ENCODE measurements at places on chromosomes 5 and 9.

- no peak for ATAC-seq
- H3K27ac ChIP-seq: no peak overlapping the region
- no peaks in the 10 kb centered on the region for H3K4me1 ChIP-seq
- no peak overlapping the region for H3K4me3 ChIP-seq
Measured at GRCh38 chr9:30522486-30522885, 1862.0 kb upstream of the ACO1 start.

GRCh38 chr9:109912082-109912582 is 132.1 kb downstream of the PALM2AKAP2 start:
- ATAC-seq: no peak
- no peak overlapping the region for H3K4me3 ChIP-seq
- H3K4me1 ChIP-seq: no peaks in the 10 kb centered on the region
- H3K27ac ChIP-seq: no peak overlapping the region
- H3K36me3 ChIP-seq: no peaks in the 10 kb centered on the region
- no peaks in the 10 kb centered on the region for H3K27me3 ChIP-seq

DNA sequence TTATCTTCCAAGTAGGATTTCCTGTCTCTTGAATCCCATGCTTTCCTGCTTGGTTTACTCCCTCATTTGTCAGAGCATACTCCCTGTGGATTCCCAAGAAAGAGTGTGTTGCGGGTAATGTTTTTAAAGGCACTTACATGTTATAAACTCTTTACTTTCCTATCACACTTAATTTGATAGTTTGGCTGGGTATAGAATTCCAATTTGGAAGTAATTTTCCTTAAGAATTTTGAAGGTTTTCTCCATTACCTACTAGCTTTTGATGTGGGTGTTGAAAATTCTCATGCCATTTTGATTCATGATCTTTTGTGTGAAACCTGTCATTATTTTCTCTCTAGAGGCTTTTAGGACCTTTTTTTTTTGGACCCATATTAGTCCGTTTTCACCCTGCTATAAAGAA is 47.2 kb upstream of the PITX1 start:
- H3K36me3 ChIP-seq: no peaks in the 10 kb centered on the region
- no peak overlapping the region for H3K4me3 ChIP-seq
- H3K27ac ChIP-seq: no peak overlapping the region
- no peak for ATAC-seq
- peaks cover 11% of the 10 kb centered on the region for H3K27me3 ChIP-seq
- no peaks in the 10 kb centered on the region for H3K4me1 ChIP-seq

DNA sequence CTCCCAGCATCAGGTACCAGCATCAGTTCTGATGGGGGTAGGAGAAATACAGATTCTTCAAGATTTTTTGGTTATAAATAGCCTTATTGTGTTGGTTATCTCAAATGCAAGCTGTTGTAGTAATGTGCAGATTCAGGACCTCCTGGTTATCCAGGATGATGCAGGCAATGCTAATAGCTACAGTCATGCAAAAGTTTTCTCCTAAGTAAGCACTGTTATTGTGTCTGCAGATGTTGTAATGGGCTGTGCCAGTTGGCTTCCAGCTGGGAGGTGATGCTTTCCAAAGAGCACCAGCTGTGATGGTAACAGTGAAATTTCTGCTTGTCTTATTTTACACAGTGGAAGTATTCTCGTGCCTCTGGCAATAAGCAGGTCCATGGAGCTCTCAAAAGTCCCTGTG is 719.2 kb upstream of the CTNND2 start:
- no peak overlapping the region for H3K27ac ChIP-seq
- H3K4me1 ChIP-seq: no peaks in the 10 kb centered on the region
- no peaks in the 10 kb centered on the region for H3K36me3 ChIP-seq
- ATAC-seq: no peak
- no peaks in the 10 kb centered on the region for H3K27me3 ChIP-seq

GRCh38 chr9:123438821-123439220 is 82.8 kb downstream of the CRB2 start:
- H3K4me3 ChIP-seq: no peak overlapping the region
- H3K27ac ChIP-seq: no peak overlapping the region
- peaks cover 57% of the 10 kb centered on the region for H3K36me3 ChIP-seq
- ATAC-seq: no peak
- no peaks in the 10 kb centered on the region for H3K4me1 ChIP-seq

DNA sequence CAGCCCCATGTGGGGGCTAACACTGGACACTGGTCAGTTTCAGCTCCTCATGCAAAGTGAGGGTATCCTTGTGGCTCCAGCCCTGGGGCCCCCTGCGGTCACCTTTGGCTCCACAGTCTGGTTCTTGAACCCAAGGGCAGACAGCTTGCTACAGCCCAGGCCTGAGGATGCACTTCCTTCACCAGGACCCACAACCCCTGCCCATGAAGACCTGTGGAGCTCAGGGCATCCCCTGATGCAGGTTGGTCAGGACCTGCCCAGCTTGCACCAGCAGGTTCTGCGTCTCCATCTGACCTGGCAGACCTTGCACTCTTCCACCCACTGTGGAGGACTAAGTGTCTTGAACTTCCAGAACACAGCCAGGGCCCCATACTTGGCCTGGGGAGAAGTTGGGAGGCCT is 3.7 kb upstream of the MRNIP start:
- peaks cover 3% of the 10 kb centered on the region for H3K4me1 ChIP-seq
- no peak for ATAC-seq
- no peaks in the 10 kb centered on the region for H3K27me3 ChIP-seq
- peaks cover 38% of the 10 kb centered on the region for H3K36me3 ChIP-seq
- no peak overlapping the region for H3K4me3 ChIP-seq

DNA sequence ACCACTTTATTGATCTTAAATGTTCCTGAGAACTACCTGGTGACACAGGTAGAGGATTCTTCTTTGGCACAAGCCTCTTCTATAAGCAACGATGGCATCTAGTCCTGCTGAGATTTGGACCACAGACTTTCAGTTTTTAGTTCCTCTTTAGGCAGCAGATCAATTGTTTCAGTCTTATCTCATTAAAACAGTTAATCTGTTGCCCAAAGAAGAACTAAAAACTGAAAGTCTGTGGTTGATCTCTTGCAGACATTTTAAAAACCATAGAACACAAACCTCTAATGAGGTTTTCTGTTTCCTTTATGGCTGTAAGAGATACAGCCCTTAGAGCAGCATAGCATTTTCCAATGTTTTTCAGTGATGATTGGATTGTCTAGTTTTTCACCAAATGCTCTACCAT is 480.9 kb downstream of the MTRR start:
- H3K36me3 ChIP-seq: no peaks in the 10 kb centered on the region
- no peak for ATAC-seq

GRCh38 chr5:149442563-149443182 is 63.6 kb upstream of the IL17B start:
- no peak overlapping the region for H3K27ac ChIP-seq
- no peaks in the 10 kb centered on the region for H3K36me3 ChIP-seq
- peak; percentile 76 for ATAC-seq
- peaks cover 20% of the 10 kb centered on the region for H3K4me1 ChIP-seq
- no peaks in the 10 kb centered on the region for H3K27me3 ChIP-seq
- H3K4me3 ChIP-seq: no peak overlapping the region

DNA sequence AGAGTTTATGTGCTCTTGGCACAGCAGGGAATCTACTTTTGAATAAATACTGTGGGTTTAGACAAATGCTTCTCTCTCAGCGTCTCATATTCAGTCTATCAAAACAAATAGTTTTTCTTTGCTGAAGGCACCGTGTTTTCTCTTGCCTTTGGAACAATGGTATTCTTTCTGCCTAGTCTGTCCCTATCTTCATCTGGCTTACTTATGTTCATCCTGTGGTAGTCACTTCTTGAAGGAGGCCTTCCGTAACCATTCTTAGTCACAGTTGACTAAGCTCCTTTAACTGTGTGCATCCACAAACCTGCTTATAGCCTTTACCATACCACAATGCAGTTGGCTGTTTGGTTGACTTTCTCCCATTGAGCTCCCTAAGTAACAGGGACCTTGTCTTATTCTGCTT is 45.9 kb downstream of the LARP1 start:
- H3K4me1 ChIP-seq: no peaks in the 10 kb centered on the region
- H3K27ac ChIP-seq: no peak overlapping the region
- no peak overlapping the region for H3K4me3 ChIP-seq
- peak; percentile 58 for ATAC-seq
- peaks cover 100% of the 10 kb centered on the region for H3K36me3 ChIP-seq
- H3K27me3 ChIP-seq: no peaks in the 10 kb centered on the region

DNA sequence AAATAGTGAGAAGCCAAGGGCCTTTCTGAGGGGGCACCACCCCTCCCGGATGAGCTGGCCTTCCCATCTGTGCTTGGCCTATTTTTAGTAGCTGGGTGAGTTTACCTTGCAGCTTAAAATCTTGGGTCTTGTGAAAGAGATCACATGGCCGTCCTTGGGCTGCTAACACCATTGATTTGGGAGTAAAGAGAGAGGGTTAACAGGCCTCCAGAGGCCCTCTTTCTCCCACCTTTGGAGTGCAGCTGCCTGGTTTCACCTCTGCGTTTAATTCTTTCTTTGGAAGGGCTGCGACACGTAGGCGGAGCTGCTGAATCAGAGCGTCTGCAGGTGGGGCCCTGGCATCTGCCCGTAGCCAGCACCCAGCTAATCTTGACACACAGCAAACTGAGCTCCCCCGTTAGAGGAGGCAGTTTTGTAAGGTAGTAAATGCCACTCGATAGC is 12.8 kb downstream of the OLFM1 start:
- H3K4me1 ChIP-seq: no peaks in the 10 kb centered on the region
- no peak for ATAC-seq
- H3K27me3 ChIP-seq: peaks cover 39% of the 10 kb centered on the region
- no peak overlapping the region for H3K4me3 ChIP-seq

DNA sequence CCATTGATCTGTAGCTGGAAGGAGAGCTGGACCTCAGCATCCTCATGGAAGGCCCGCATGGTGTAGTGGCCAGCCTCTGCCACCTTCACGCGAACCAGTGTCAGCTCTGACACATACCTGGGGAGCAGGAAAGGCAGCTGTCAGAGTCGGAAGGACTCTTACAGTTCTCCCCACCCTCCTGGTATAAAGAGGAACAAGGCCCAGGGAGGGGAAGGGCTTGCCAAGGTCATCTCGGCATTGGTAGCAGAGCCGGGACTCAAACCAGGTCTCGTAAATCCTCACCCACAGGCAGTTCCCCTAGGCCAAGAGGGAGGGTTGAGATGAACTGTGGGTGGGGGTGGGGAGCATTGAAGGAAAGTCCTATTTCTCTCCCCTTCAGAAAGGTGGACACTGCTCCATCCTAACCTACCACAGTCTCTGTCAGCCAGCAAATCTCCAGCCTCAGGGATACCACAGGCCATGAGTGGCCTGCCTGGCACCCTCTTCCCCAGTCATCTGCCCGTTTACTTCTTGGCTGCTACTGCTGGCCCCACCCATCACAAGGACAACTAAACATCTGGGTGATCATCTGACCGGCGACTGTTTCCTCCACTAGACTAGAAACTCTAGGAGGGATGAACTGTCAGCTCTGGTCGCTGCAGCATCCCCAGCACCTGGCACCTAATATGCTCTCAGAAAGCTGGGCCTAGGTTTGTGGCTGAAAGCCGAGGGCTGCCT is 23.5 kb downstream of the PDGFRB start:
- no peak overlapping the region for H3K27ac ChIP-seq
- no peak for ATAC-seq
- no peak overlapping the region for H3K4me3 ChIP-seq
- H3K4me1 ChIP-seq: no peaks in the 10 kb centered on the region
- no peaks in the 10 kb centered on the region for H3K27me3 ChIP-seq
- no peaks in the 10 kb centered on the region for H3K36me3 ChIP-seq

- no peaks in the 10 kb centered on the region for H3K4me1 ChIP-seq
- no peaks in the 10 kb centered on the region for H3K36me3 ChIP-seq
- H3K4me3 ChIP-seq: no peak overlapping the region
- H3K27ac ChIP-seq: no peak overlapping the region
Measured at GRCh38 chr5:8844206-8844605, 701.7 kb downstream of the SEMA5A start.

GRCh38 chr5:181052672-181053487 is 12.8 kb downstream of the BTNL9 start:
- H3K4me3 ChIP-seq: peak overlapping the region; percentile 57
- H3K27ac ChIP-seq: no peak overlapping the region
- ATAC-seq: no peak
- peaks cover 7% of the 10 kb centered on the region for H3K36me3 ChIP-seq
- peaks cover 10% of the 10 kb centered on the region for H3K4me1 ChIP-seq

DNA sequence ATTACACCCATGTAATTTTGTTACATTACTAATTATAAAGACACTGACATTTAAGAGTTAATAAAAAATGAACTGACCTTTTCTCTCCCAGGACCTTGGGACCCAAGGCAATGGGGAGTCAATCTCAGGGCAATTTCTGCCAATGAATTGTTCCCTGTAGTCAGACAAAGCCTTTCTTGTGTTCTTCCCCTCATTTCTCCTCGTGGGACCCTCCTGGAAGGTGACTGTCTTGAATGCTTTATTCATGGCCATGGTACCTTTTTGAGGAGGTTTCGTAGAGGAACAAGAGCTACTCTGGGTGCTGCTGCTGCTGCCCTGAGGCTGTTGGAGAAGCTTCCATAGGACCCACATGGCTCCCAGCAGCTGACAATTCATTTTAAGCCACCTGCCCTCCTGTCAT is 190.3 kb downstream of the SNX18 start:
- no peaks in the 10 kb centered on the region for H3K36me3 ChIP-seq
- no peaks in the 10 kb centered on the region for H3K27me3 ChIP-seq
- no peak for ATAC-seq
- H3K4me3 ChIP-seq: no peak overlapping the region

- no peaks in the 10 kb centered on the region for H3K4me1 ChIP-seq
- H3K4me3 ChIP-seq: no peak overlapping the region
- ATAC-seq: no peak
- peaks cover 47% of the 10 kb centered on the region for H3K27me3 ChIP-seq
Measured at GRCh38 chr5:115480271-115480670, 64.3 kb downstream of the FEM1C start.

DNA sequence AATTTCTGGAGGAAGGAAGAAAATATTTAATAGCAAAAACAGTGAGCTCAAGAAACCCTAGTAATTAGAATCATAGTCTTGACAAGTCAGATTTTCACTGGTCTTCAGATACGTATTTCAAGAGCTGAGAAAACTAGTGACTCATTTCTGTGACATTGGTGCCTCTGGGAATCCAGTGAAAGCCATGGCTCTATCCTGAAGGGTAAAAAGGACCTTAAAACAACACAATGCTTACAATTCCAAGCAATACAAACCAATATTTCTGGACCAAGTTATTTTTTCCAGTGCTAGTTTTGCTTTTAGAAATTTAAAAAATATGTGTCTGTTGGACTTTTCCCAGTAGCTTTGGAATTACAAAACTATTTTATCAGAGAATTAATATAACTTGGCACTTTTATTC is 140.3 kb downstream of the LPAR1 start:
- no peak overlapping the region for H3K4me3 ChIP-seq
- H3K27me3 ChIP-seq: no peaks in the 10 kb centered on the region
- no peak for ATAC-seq
- no peaks in the 10 kb centered on the region for H3K4me1 ChIP-seq
- H3K27ac ChIP-seq: no peak overlapping the region
- H3K36me3 ChIP-seq: no peaks in the 10 kb centered on the region

DNA sequence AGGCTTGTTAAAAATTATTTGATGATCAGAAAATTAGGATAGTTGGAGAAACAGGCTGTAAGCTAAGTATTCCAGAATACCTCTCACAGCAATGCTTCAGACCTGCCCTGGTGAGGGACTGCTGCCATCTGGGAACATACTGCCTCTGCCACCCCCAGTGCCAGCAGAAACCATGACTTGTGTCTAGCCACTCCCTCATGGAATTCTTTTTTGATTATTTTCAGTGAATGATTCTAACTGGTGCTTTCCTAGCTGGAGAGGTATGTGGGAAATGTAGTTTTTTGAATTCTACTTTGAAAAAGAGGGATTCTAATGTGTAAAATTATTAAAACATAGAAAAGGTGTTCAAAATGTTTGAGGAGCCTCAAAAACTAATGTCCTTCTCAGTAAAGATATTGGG is 126.3 kb downstream of the HMHB1 start:
- H3K36me3 ChIP-seq: no peaks in the 10 kb centered on the region
- ATAC-seq: no peak
- H3K4me1 ChIP-seq: no peaks in the 10 kb centered on the region
- no peak overlapping the region for H3K4me3 ChIP-seq
- no peak overlapping the region for H3K27ac ChIP-seq

Measured in activated T-helper 17 cell treated with anti-CD3 and anti-CD28 coated beads, Interleukin-2, amount 50 U/mL, for 72 hours (primary cell).